Lung (tissue), 17 donors: ENCODE measurements at places on chromosomes 2 and 18.

GRCh38 chr2:96065381-96065930 is 30.7 kb upstream of the GPAT2 start:
- DNase-seq, result no peak

DNA sequence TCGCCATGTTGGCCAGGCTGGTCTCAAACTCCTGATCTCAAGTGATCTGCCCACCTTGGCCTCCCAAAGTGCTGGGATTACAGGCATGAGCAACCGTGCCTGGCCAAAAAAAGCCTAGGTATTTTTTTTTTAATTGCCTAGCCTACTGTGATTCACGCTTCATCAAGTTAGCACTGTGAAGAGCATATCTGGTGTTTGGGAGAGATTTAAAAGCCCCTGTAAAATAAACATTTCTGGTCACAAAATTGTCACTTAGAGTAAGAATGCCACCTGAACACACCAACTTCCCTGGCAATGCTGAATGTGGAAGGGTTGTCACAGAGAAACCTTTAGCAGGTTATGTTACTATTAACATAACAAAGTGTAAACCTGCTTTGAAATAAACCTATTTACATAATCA is 39.7 kb upstream of the CHAC2 start:
- DNase-seq, result no peak

DNA sequence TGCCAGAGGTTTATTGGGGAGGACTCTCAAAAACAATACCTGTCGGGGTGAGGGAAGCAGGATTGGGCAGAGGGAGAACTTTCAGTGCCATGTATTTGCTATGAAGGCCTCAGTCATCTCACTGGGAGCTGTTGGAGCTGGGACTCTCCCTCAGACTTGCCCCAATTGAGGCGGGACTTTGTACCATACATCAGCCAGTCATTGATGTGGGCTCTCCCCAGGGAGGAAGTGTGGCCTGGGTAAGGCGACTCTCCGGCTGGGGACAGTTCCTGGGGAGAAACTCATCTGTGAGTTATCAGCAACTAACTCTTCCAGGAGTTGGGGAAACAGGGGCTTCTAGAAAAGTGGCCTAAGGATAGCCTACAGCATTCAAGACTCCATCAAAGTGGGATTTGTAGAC is 66.5 kb downstream of the FTCDNL1 start:
- no peak for DNase-seq

DNA sequence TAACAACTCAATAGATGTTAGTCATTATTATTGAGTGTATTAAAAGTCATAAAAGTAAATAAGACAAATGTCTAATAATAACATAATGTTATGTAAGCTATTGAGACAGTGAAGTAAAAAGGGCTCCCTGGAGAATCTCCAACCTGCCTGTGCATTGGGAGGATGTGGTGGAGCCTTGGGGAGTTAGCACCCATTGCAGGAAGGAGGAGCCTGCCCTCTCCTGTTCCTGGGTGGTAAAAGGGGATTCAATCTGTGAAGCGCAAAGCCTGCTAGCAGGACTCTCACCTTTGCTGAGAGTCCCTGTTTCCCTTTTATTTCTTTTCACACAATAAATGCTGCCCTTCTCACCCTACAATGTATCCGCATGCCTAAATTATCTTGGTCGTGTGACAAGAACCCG is 206.1 kb downstream of the RAB3GAP1 start:
- DNase-seq, result no peak

DNA sequence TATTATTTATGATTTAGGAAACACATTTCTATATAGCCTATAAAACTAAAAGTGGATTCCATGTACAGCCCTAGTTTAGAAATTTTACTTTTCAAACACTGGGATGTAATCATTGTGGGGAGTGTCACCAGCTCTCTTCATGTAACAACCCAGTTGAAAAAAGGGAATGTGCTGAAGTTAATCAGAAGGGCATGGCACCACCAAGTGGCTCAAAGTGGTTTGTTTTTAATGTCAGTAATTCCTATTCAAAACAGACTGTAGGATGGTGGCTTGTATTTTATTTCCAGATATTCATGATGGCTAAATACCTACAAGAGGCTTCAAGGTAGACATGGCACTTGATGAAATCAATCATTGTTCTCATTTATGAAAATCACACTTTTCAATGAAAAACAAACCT is 58.1 kb upstream of the TMEM182 start:
- DNase-seq, result no peak

- DNase-seq, result no peak
Measured at GRCh38 chr2:133986881-133987795, 266.7 kb upstream of the MGAT5 start.

DNA sequence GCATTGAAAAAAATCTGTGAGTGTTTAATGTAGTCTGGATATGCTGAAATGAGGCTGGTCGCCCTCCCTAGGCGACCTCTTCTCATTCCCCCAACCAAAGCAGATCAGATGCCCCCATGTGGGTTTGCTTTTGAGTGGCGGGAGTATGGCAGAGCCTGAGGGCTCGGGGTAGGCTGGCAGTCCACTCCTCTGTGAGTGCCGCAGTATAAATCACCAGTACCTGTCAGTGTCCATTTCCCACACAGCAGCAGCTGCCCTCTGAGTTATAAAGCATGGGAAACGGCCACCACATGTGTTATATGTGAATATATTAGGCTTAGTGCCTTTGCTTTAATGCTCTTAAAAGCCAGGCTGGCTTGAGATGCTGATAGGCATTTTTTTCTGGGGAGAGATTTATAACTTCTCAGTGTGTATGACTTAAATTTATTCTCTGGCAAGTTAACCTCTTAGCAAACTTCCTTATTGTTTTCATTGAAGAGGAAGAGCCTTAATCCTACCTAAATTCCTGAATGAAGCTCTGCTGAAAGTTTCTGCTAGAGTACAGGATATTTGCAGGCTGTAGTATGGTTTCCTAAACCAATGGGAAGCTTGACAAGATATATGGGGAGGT is 3.8 kb downstream of the DCC start:
- no peak for DNase-seq

GRCh38 chr2:152047824-152048471 is 50.9 kb downstream of the CACNB4 start:
- DNase-seq, result peak; percentile 37

GRCh38 chr2:154693741-154694340 is 4.7 kb upstream of the KCNJ3 start:
- DNase-seq, result no peak

- DNase-seq, result peak; percentile 88
Measured at GRCh38 chr2:72150157-72150860, 2.6 kb upstream of the CYP26B1 start.

GRCh38 chr2:188142636-188143295 is 148.9 kb upstream of the GULP1 start:
- no peak for DNase-seq

DNA sequence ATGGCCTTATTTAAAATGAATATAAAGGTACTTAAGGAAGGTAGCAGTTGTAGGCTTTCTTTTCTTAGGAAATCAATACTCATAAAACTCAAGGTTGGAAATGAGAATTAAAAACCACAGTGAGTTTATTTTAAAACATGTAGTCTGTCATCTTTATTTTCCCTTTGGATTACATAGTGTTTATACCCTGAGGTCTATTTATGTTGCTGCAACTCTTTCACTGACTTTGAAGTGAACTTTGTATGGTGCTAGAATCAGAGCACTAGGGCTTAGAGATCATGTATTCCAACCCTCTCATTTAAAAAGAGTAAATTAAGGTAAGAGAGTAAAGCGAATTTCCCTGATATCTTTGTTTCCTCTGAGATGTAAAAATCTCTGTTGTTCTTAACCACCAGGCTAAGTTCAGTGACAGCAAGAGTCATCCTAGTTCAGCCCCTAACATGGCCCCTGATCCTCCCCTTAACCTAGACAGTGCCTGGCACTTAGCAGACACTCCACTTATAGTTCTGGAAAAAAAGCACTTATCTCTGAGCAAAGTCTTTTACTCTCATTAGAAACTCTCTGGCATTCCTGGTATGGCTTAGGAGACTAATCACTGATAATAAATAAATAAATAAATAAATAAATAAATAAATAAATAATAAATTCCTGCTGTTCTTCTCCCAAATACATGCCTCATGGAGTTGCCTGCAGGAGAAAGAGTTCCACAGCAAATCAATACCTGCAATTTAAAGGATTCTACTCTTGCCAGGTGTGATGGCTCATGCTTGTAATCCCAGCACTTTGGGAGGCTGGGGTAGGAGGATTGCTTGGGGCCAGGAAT is 33.0 kb upstream of the PPP1R1C start:
- no peak for DNase-seq
